ENCODE measurements at places on chromosomes 2 and 18.

- no peak for DNase-seq
Measured at GRCh38 chr18:74146756-74147155, 878 bp downstream of the FBXO15 start.

- DNase-seq: no peak
Measured at GRCh38 chr2:15892151-15892880, 48.0 kb upstream of the MYCN start.

DNA sequence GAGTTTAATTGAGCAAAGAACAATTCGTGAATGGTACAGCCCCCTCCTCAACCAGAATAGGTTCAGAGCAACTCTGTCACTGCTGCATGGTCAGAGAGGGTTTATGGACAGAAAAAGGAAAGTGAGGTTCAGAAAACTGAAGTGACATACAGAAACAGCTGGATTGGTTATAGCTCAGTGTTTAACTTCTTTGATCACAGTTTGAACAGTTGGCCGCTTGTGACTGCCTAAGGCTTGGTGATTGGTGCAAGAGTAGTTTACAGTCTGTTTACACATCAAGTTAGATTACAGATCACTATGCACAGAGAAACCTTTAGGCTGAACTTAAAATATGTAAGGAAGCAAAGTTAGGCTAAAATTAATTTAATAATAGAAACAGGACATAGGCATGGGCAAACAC lies 459.2 kb downstream of the KCNJ3 start:
- no peak for DNase-seq

- DNase-seq: no peak
Measured at GRCh38 chr2:50111067-50111466, 920.9 kb downstream of the NRXN1 start.

GRCh38 chr2:19158211-19158610 lies 200.2 kb downstream of the OSR1 start:
- DNase-seq: no peak

GRCh38 chr18:79991494-79991893 lies 3.1 kb upstream of the TXNL4A start:
- DNase-seq: no peak

GRCh38 chr2:166180951-166181812 lies 53.4 kb upstream of the SCN1A start:
- DNase-seq: peak; percentile 20

GRCh38 chr2:105789745-105790460 lies 45.2 kb downstream of the NCK2 start:
- peak; percentile 54 for DNase-seq

DNA sequence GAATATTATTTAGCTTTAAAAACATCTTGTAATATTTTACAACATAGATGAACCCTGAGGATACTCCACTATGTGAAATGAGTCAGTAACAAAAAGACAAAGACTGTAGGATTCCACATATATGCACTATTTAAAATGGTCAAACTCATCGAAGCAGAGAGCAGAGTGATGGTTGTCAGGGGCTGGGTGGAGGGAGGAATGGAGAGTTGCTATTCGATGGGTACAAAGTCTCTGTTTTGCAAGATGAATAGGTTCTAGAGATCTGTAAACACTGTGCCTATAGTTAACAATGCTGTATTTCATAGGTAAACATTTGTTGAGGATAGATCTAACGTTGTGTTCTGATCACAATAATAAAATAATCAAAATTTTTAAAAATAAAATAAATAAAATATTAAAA lies 1675.9 kb upstream of the CELF4 start:
- DNase-seq: no peak
